ENCODE measurements at places on chromosomes 6 and 20.

- peak; percentile 24 for DNase-seq
These were observed 6.3 kb downstream of the TNFAIP3 start for GRCh38 chr6:137873273-137873762.

DNA sequence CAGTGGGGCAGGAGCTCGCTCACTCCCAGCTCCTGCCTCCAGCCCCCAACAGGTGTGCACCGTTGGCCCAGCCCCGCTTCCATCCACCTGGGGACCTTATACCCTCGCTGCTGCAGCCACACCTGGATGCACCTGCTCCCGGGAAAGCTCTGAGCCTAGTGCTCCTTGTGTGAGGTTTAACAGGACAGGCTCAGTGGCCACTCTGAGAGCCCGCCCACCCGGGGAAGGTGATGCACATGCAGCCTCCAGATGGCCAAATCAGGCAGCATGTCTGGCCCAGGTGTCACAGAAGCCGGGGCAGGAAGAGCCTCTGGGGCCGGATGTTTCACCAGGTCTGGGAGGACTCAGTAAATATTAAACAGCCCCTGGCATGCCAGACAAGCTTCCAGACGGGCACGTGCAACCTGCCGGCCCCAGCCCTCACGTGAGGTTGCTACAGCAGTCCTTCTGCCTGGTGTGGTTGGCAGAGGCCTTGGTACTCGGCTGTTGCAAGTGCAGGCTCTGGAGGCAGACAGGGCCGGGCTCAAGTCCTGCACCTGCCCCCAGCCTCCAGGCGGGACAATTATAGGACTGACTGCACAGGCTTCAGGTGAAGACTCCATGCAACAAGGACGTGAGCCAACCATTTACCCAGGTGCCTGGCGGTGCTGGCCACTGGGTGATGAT is 66.9 kb downstream of the RIPOR3 start:
- no peak for DNase-seq

GRCh38 chr6:2194643-2195042 is 50.8 kb downstream of the GMDS start:
- no peak for DNase-seq

DNA sequence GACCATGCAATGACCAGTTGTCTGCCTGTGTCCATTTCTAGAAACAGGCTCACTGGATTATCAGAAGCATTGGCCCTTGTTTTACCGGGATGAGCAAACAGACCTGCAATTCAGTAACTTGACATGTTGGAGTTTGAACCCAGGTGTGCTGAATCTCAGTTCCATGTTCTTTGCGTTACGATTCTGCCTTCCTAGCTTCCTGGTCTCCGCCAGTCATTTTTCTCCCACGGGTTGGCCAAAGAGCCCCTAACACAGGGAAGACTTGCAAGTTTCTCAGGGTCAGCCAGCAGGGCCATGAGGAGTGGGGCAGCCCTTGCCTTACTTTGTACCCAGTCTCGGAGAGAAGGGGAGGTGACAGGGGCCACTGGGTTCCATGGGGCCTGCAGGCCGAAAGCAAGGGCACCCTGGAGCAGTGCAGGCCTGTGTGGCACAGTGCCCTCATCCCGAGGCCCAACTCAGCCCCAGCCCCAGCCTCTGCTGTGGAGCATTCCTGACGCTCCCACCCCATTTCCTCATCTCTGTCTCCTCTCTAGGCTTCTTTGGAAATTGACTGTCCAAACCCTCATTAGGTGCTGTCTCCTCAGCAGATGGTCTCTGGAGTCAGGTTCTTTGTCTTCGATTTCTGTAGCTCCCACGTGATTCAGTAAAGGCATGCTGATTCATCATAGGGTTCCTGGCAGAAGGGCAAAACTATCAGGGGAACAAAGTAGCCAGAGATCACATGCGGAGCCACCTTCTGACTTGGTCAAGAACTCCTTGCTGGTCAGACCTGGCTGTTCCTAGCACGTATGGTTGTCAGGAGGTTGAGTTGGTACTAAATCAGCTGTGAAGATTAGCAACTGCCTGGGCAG is 23.6 kb downstream of the CDS2 start:
- DNase-seq, result no peak

DNA sequence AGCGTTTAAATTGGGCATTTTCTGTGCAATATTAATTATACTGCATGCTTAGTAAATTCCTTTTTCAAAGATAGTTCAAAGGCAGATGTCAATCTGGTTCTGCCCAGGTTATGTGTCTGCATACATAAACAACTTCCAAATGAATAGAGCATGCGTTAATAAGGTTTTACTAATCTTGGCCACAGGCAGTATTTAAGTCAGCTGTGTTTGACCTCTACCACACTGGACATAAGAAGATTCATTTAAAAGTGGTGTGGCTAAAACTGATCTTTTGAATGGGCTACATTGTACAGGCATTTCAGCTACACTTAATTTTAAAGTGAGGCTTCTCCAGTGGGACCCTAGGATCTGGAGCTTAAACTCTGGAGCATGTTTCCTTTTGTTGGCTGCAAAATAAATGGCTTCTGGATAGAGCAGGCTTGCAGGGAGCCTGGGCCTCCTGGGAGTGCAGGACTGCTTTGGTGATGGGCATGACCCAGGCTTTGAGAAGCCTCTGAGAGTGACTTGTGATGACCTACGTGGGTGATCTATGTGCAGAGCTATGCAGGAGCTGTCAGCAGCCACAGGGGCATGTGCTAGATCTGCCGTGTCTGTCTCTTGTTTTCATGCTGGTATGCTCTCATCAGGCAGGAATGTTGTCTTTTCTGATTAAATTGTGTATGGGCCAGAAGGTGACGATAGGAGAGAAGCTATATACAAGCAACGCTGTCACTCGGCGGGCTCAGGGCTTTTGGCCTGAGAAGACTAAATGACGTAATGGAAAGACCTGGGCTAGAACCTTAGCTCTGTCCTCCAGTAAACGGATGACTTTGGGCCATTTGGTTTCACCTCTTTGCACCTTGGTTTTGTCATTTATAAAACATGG is 331.2 kb downstream of the QKI start:
- DNase-seq, result no peak

All from esophagus squamous epithelium (tissue), 5 donors.